ENCODE measurements at places on chromosomes 5 and 9.

- DNase-seq = peak; percentile 62
Measured at GRCh38 chr9:111599092-111599954, at the start of gene PTGR1. Gene PTGR1, minus strand, starts transcription at chr9:111599647. Its CDS starts 2,225 bp downstream, at chr9:111597422.

- no peak for DNase-seq
Measured at GRCh38 chr9:130938652-130939404, at the start of gene FIBCD1. Gene FIBCD1, minus strand, starts transcription at chr9:130939247. Its CDS starts 640 bp downstream, at chr9:130938607.

DNA sequence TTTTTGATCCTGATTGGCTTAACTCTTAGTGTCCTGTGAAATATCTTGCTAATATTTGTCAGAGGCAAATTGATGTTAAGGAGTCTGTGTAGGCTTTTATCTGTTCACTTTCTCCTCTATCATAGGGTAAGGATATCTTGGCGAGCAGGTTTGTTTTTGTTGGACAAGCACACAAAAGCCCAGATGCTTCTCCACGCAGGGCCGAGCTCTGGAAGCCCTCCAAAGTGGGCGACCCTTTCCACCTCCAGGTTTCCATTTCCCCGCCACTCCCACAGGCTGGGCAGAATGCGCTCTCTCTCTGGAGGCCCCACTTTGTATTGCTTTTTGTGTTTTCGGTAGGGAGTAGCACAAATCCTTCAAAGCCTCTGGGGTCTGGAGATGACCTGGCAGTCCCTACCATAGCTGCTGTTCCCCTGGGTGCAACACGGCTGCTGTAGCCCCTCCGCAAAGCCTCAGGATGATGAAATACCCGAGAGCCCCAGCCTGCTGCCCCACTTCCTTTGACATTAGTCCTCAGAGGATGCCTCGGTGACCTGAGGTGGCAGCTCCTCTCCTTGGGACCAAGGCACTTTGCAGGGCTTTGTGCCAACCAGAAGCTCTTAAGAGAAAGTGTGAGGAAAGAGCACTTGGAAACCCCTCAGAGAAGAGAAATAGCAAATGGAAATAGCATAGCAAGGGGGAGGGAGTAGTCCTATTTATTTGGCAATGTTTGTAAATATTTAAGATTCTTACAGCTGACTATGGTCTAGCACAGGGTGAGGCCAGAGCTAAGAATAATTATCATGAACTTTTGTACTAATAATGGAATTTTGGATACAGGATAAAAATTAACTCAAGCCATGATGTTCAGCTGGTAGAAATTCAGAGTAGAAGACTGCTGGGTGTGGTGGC is 122.8 kb downstream of the ARHGEF28 start:
- DNase-seq = no peak

DNA sequence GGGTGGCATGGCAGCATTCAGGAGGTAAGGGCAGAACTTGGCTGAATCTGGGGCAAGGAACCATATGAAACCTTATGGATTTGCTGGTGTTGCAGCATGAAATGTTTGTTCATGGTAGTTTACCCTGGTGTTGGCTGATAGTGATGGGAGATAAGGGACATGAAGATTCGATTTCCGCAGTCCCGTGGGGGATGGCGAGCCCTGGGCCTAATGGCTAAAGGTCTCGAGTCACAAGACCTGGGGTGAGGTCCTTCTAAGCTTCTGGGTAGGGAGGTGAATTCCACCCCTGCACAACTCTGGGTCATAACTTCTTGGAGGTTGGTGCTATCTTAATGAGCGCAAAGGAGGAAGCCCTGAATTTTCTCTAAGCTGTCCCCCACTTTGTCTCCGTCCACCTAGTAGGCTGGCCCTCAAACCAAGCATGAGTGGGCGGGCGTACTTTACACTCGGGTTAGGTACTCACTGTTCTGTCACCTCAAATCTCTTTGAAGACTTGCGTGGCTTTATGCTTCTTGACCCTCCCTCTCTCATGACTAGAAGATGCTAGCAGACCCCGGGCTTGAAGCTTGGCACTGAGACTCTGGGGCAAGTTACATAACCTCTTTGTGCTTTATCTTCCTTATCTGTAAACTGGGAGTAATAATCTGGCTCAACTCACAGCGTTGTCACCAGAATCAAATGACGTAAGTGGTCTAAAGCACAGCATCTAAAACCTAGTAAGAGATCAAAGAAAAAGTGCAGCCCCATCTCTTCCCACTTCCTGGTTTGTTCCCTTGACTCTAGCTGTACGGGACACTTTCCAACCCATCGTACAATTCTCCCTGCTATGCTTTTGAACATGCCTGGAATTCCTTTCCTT is 72.5 kb downstream of the BASP1 start:
- peak; percentile 29 for DNase-seq

DNA sequence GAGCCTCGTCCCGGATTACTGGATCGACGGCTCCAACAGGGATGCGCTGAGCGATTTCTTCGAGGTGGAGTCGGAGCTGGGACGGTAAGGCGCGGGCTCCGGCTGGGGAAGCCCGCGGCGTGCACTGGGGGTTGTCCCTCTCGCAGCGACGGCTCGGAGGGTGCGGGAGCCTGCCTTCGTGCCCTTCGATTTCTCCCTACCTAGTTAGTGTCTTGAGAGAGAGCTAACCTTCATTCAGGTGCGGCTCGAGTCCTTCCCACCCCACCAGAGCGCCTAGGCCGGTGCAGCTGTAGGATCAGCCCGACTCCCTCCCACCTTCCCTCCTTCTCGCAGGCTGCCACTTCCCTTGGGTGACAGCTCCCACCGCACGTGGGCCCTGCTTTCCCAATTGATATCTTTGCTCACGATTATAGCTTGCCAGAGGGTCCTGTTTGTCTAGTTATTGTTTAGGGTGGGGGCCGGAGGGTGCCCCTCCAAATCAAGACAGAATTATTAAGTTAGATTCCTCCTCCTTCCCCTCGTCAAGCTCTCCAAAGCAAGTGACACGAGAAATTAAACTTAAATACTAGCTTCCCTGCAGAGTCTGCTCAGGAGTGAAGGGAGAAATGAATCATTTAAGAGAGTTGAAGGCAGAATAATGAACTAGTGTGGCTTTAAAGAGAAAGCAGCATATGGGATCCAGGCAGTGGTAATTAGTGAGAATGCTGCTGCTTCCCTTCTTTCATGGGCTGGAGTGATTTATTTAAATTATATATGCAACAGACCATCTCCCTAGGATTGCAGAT is 569 bp downstream of the CAMK4 start:
- no peak for DNase-seq

- DNase-seq = no peak
Measured at GRCh38 chr5:42620579-42621216, 135.9 kb upstream of the CCDC152 start.

GRCh38 chr5:131928957-131929356 is 16.5 kb downstream of the MEIKIN start:
- no peak for DNase-seq

DNA sequence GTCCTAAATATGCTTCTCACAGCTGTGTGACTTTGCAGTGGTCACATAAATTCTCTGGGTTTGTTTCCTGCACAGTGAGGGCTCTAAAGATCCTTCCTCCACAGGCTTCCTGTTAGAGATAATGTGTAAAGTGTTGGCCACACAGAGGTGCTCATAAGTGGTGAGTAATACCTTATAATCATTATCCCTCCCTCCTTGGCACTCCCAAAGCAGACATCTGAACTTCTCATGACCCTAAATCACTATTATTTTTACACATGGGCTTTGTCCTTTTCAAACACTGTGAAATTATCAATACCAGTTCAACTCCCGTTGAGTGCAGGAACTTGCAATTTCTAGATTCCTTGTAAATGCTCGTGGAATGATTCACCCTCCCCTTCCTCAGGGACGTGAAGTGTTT is 100.2 kb downstream of the BRINP1 start:
- no peak for DNase-seq

DNA sequence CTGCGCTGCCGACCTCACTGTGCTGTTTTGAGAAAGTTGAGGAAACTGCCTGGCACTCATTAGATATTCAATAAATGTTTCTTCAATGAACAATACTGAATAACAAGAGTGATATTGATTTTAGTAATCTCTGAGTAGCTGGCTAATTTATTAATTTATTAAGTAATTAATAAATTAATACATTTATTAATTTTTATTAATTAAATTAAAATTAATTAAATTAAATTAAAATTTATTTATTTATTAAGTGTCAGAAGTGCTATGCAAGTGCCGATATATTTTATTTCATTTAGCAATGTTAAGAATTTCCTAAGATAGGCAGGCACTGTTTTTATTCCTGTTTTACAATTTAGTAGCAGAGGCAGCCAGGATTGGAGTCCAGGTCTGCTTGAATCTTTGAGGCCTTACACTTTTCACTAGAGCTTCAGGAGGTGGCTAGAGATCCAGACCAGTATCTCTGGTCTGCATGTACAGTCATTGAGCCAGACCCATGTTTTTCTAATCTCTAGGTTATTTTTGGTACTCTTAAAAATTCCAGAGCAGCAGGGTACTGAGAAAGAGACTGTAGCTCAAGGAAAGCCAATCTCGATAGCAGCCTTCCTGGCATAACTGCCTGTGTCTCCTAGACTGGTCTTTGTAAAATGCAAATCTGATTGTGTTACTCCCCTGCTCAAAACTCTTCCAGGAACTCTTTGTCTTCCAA is 109.2 kb downstream of the ARHGEF28 start:
- no peak for DNase-seq

DNA sequence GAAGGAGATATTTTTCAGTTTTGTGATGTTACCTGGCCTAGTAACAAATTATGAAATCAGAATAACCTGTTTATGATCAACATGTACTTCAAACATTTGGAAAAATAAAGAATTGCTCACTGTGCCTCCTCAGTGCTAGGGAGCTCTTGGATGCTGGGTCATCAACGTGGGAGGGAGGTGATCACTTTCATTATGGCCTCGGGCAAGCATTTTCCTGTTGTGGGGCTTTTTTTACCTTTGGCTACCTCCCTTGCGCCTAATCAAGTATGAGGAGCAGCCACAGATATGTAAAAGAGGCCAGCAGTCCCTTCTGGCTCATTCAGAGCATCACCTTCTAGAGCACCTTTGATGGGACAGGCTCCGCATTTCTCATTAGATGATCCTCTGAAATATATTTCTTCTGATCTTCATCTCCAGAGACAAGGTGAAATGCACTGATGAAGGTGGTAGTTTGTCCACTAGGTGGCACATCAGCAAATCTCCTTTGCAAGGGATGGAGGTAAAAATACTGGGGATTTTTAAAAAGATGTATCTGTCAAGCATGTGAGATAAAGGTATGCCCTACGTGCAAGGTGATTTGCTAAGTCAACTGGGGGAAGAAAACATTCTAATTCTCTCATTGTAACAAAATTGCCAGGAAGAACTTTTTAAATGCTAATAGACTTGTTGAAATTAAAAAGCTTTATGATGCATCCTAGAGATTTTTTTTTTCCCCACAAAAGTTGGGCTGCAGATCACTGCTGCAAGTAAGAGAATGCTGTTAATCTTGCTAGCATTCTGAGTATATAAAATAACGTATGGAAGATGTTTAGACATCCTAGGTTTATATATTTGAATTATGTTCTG is 218.2 kb downstream of the MAST4 start:
- DNase-seq = no peak

DNA sequence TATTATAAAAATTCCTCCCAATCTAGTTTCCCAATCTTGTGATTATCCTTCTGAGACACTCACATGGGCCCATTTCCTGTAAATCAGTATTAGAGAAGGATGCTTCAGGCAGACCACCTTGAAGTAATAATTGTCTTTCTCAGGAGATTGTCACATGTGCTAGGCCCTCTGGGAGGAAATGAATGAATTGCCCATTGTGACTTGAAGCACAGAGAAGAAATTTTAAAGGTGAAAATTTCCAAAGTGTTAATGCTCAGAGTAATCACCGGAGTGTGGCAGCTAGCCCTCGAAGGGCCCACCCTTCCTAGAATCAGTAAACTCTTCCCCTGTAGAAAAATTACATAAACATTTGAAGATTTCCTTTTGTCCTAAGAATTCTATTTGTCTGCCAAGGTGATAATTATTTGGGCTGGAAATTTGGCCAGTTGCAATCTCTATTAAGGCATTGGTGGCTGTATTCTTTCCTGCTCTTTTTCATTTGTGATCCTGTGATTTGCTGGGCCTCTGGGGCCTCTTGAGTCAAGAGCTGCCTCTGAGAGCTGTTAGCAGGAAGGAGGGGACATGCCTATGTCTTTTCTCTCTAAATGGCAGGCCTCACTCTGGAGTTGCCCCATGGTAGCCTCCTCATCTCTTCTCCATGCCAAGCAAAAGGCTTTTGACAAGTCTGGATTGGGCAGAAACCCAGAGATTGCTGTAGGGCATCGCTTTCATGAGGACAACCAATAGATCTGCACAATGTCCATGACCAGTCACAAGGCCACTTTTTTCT is 371.5 kb upstream of the ACTBL2 start:
- DNase-seq = no peak

DNA sequence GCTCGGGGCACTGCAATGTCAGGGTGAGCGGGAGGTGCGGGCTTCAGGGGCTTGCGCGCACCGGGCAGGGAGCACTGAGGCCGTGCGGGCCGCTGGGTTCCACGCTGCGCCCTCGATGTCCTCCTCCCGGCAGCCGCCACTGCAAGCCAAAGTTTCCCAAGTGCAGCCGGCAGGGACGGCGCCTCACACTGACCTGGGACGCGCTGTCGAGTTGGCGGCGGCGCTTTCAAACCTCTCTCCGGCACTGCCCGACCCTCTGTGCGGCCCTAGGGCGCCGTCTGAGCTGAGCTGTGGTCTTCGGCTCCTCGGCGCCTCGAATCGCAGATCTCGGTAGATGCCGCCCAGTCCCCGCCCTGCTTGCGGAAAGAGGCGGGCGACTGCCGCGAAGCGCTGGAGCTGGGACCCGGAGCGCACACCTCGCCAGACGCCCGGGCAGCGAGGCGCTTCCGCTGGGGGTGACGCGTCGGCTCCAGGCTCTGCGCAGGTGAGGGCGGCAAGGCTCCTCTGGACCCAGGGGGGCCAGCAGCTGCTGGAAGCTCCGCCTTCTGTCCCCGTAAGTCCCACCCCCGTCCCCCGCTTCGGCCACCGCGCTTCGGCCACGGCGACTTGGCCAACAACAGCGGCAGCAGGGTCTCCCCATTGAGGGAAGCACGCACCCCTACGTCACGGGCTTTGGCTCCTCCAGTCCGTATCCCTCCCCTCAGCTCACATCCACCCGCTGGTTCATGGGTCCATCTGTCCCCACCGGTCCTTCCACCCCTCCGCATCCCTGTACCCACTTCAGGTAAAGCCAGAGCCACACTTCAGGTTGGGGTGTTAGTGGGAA is at the start of gene ANKRD34B:
Gene ANKRD34B, minus strand, starts transcription at position 320 of the 826 bp plus-strand sequence. CDS start 10,261 bp downstream, outside the sequence.
- no peak for DNase-seq

DNA sequence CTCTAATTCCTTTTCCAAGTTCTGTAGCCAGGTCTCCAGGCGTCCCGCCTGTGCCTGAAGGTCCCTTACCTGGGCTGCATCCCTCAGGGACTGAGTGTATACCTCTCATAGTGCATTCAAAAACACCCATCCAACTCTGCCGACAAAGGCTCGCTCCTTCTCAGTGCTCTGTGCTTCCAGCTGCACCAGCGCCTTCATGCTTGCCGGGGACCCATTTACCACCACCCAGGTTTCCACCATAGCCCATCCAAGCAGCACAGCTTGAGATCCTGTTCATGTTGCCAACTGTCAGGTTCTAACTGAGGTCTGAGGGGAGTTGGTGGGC is 794.5 kb downstream of the EFNA5 start:
- no peak for DNase-seq

DNA sequence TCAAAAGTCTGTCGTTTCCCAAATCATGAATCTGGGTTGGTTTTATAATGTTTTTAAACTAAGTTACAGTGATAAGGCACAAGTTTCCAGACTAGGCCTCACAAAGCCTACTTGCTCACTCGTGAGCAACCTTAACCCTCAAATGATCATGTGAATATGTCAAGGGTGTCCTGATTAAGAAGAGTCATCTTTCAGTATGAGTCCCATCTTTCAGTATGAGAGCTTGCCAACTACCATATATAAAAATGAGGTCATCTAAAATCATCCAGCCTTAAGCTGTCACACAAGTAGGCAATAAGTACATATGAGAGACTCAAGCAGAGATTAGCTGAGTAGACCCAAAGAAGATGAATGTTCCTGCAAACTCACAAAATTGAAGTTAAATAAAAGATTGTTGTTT is 668.4 kb upstream of the FAM174A start:
- no peak for DNase-seq
